Activated CD4-positive, alpha-beta T cell treated with anti-CD3 and anti-CD28 coated beads, Interleukin-2, amount 50 U/mL, for 48 hours (primary cell): ENCODE measurements at places on chromosomes 11 and 22.
A peak's percentile ranks its signal among the peaks of the same experiment; 100 is the strongest.

DNA sequence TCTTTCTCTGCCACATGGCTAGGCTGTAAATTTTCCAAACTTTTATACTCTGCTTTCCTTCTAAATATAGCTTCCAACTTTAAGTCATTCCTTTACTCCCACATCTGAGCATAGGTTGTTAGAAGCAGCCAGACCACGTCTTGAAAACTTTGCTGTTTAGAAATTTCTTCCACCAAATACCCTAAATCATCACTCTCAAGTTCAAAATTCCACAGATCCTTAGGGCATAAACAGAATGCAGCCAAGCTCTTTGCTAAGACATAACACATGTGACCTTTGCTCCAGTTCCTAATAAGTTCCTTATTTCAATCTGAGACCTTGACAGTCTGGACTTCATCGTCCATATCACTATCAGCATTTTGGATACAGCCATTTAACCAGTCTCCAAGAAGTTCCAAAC, 749.9 kb downstream of the METTL15 start:
- DNase-seq, result no peak

DNA sequence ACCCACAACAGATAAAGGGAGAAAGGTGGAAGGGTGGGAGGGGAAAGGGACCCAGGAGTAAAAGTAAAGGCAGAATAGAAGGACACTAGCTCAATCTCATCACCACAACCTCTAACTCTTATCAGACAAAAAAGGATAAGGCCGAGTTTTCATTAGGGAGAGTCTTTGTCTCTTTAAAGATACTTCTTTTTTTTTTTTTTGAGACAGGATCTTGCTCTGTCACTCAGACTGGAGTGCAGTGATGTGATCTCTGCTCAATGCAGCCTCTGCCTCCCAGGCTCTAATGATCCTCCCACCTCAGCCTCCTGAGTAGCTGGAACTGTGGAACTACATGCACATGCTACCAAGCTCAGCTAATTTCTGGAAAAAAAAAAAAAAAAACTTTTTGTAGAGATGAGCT, 85.6 kb upstream of the CHRM4 start:
- DNase-seq, result no peak

DNA sequence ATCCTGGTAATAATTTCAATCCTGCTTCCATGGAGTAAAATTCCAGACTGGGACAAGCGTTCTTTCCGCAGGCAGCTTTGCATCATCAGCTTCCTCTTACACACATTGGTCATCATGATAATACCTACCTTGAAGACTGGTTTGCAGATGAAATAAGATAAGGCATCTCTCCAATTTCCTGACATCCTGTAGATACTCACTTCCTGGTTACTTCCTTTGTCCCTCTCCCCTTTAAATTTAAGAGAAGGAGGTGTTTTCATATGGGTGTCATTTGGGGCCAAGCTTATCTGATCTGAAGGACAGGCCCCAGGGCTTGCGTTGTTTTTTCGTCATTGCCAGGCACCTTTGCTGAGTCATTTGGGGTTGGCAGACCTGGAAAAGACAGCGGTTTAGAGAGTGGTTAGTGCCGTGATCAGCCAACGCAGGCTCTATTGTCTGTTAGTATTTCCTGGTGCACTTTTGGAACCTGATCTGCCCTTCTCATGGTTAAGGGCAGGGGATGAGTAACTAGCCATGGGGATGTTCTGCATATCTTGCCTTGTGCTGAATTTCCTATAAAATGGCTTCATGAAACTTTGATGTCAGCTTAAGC, 24.1 kb downstream of the GRAMD1B start:
- peak; percentile 68 for DNase-seq

- no peak for DNase-seq
Measured at GRCh38 chr11:118281284-118281683, 17.2 kb upstream of the MPZL2 start.

- no peak for DNase-seq
Measured at GRCh38 chr11:76683161-76684095, 12.9 kb upstream of the LRRC32 start.
